ENCODE measurements at places on chromosomes 11 and 22.

DNA sequence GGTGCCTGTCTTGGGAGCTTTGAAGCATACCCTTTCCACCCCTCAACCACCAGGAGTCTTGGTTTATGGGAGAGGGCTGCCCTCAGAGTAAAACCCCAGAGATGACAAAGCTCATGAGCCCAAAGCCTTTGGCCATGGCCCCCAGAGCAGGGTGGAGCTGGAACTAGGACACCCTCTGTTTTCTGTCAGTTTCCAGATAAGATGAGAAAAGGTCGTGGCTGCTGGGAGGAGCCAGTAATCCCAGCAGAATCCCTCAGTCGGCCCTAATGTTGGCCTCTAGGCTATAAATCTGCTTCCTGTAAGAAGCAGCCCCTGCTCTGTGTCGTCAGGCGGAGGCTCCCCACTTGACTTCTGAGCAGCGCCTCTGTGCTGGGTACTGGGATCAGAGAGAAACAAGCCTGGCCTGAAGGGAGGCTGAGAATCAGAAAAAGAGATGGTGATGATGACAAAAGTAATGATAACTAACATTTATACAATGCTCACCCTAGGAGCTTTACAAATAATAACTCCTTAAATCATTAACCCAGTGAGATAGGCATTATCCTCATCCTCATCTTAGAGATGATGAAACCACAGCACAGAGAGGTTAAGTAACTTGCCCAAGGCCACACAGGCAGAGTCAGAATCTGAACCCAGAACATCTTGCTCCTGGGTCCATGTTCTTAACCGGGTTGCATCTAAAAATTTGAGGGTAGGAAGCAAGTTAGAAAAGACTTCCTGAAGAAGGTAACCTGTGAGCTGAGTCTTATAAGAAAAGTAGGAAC lies 471.4 kb downstream of the SOX6 start:
- no peak for DNase-seq

DNA sequence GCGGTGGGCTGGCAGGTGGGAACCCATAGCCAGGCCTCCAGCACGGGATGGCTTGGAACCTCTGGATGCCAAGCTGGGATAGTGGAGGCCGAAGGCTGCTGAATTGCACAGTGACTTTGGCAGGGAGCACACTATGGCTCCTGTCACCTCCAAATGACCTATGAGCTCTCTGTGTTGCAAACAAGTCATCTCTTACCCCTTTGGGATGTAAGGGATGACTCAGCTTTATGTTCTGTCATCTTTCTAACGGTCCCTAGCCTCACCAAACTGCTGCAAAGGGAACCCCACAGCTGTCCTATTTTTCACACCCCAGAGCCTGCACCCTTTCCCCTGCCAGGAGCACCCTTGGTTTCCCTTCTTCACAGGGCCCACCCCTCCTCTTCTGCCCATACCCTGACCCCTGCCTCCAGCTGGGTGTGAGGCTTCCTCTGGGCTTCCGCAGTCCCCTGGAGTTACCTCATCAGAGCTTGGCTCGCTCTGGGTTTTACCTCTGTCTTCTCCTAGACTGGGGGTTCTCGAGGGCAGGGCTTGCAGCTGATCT lies 2.7 kb upstream of the SCUBE1 start:
- DNase-seq: no peak

- no peak for DNase-seq
These were observed 19.7 kb upstream of the NUP160 start for GRCh38 chr11:47867823-47868222.

DNA sequence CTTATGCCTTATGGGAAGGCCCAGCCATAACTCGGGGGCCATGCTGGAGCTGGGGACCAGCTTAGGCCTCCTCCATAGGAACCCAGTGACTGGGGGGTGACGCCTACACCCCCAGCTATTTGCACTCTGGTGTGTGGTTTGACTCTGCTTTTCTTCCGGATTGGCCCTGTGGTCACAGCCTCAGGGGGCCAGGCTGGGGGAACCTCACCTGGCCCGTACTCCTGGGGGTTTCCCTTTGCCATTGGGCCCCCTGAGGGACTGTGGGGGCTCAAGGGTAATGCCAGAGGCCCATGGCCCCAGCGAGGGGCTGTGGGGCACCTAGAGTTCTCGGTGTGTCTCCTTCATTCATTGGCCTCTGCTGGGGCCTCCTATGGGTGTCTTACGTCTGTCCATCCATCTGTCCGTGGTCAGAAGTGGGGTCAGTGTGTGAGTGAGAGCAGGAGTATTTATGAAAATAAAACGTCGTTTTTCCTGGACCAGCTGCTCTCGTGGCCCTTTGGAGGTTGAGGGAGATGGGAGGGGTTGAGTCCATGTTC lies 6.3 kb upstream of the SH3BP1 start:
- peak; percentile 70 for DNase-seq

DNA sequence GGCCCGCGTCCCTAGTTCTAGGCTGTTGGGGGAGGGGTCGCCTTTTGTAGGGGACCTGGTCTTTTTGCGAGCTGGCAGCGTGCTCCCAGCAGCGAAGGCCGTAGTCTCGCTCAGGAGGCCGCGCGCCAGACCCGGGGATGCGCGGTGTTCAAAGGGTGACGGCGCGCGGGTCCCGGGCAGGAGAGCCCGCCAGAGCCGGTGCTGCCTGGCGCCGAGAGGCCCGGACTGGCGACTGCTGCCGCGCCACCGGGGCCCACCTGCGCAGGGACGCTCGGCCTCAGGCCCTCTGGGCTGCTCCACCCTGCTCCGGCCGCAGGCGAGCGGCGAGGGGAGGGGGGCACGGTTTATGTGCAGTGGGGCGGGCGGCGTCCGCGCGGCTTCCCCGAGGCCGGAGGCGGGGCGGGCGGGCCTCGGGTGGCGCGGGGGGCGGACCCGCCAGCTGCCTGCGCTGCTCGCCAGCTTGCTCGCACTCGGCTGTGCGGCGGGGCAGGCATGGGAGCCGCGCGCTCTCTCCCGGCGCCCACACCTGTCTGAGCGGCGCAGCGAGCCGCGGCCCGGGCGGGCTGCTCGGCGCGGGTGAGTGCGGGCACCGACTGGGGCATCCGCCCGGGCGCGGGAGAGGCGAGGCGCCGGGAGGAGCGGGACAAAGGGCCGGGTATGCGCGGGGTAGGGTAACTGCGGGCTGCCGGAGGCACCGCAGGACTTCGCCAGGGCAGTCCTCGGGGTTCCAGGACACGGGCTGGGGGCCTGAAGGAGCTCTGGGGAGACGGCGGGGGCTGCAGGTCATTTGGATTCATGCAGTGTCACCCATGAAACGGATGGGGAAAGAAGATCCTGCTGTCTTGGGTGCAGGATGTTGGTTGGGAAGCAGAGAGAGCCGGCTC lies at the start of gene PRSS23:
PRSS23 (plus strand) TSS at position 467 of the 884 bp plus-strand sequence. CDS start 7,102 bp downstream, outside the sequence.
- peak; percentile 49 for DNase-seq

GRCh38 chr11:43868852-43869567 lies 11.6 kb upstream of the ALKBH3 start:
- DNase-seq: peak; percentile 49

GRCh38 chr11:61866231-61866957 lies 25.0 kb downstream of the FADS3 start:
- DNase-seq: no peak

DNA sequence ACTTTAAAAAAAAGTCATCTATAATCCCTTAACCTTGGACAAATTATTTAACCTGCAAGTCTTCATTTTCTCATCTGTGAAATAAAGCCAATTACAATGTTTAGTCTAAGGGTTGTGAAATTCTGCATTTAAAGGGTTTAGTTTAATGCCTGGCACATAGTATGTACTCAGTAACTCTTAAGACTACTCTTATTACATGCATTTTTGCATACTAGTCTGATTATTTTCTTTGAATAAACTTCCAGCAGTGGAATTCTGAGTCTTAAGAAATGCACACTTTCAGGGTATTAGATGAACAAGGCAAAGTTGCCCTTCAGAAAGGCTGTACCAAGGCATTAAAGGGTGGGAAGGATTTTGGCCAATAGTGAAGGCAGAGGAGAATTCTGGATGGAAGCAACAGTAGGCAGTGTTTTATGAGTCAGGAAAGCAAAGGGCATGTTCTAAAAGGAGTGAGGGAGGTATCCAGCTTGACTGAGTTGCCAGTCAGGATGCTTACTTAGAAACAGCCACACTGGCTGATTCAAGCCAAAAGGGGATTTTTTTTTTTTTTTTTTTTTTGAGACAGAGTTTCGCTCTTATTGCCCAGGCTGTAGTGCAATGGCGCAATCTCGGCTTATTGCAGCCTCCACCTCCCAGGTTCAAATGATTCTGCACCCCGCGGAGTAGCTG lies 50.5 kb downstream of the SWAP70 start:
- no peak for DNase-seq

DNA sequence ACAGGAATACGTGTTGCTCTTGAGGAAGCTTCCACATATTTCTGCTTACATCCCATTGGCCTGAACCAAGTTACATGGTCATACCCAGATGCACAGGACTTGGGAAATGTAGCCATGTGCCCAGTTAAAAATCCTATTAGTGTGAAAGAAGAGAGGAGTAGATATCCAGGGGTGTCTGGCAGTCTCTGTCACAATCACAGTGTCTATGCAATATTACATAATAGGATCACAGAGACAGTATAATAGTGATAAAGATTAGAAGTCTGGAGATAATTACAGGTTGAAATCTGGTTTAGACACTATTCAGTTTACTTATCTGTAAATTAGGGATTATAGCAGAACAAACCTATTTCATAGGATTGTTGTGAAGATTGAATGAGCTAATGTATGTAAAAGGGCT lies 62.6 kb upstream of the SLC6A5 start:
- no peak for DNase-seq

GRCh38 chr22:43884600-43885318 lies 7.1 kb downstream of the PNPLA5 start:
- peak; percentile 18 for DNase-seq

DNA sequence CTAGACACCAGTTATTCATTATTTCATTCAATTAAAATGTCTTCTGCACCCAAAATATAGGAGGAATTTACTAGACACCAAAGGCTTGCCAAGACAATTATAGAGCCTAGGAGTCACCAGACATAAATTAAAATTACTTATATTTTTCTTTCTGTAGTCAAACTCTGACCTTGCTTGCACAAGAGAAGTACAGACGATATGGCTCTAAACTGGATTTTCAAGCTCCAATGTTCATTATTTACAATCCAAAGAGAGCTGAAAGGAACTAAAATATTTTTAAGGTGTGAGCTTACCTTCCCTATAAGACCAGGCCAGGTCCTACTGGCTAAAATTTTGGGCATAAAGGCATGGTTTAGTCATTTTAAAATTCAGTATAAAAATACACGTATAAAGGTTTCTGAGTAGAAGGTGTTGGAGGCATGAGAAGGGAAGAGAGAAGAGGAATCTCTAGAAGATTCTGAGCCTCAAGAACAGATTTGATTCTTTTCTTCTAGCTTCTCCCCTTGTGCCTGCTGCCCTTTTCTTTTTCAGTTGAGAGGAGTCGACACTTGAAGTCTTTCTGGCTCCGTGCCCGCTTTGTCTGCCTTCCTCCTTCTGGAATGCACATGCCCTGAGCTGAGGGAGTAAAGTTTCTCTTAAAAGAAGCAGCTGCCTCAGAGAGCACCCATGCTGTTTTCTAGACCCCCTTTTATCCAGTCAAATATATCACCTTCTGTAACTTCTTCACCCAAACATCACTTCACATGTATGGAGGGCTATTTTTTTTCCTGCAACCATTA lies 13.5 kb downstream of the C11orf97 start:
- DNase-seq: no peak

GRCh38 chr11:11157185-11157584 lies 195.9 kb downstream of the CSNK2A3 start:
- peak; percentile 67 for DNase-seq

DNA sequence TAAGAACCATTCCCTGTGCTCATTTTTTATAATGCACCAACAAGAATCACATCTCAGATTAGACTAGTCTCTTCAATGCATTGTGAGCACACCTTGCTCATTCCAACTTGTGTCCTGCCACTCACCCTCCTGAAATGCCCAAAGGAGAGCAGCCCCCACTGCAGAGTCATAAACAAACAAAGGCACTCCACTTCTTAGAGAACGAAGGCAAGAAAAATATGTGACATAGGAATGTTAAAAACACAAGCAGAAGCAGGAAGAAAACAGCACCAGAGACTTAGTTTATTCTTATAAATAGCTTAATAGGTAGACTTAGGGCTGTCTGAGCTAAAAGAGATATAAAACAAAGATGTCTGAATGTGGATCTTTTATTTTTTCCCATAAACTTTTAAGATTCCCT lies 57.2 kb downstream of the GUCY1A2 start:
- no peak for DNase-seq

- no peak for DNase-seq
These were observed 210.4 kb downstream of the BRD1 start for GRCh38 chr22:49617264-49617663.

- DNase-seq: no peak
These were observed 13.2 kb downstream of the C11orf87 start for GRCh38 chr11:109435121-109435742.

- DNase-seq: no peak
These were observed 85.6 kb upstream of the VPREB1 start for GRCh38 chr22:22158965-22159364.

GRCh38 chr11:57464539-57465181 lies 4.3 kb downstream of the RTN4RL2 start:
- no peak for DNase-seq

DNA sequence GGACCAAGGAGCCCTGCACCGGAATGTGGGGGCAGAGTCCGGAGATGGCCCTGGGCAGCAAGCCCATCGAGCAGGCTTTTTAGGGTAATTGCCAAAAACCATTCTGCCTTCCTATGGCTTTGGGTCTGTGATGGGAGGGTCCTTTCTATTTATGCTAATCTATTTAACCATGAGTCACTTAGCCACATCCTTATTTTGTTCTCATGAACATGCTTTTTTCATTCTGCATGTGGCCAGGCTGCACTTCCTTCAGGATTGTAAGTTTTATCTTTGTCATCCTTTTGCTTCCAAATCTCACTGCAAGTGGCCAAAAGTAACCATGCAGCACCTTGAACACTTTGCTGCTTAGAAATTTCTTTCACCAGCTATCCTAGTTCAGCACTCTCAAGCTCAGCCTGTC lies 88.3 kb downstream of the EFCAB6 start:
- DNase-seq: no peak

GRCh38 chr22:21990445-21991303 lies 8.1 kb upstream of the TOP3B start:
- no peak for DNase-seq

DNA sequence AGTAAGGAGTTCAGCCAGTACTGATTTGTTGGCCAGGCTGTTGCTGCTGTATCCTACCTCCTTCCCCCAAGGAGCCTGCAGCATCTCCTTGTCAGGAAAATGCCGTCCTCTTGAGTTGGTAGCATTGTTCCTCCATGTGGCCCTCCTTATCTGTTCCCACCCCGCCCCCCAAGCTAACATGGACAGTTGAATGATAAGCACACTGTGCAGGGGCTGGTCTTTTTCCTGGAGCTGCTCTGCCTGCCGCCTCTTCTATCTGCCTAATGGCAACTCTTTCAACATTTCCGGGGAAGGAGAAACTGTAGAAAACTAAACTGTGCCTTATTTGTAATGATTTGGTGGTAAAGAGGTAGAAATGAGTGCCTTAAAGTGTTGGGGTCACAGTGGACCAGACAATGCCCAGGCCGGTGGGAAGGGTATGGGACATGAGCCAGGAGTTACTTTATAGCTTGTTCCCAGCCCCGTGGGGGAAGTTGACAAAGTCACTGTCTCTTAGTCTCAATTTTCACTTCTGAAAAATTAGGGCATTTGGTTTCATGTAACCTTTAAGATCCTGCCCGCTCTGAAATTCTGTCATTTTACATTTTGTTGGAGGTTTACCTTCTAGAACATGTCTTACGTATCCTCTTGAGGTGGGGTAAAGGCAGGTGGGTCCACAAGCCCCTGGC lies 4.5 kb downstream of the FAM118A start:
- DNase-seq: no peak
